GM12865 (cell line): ENCODE measurements at places on chromosomes 6 and 20.

DNA sequence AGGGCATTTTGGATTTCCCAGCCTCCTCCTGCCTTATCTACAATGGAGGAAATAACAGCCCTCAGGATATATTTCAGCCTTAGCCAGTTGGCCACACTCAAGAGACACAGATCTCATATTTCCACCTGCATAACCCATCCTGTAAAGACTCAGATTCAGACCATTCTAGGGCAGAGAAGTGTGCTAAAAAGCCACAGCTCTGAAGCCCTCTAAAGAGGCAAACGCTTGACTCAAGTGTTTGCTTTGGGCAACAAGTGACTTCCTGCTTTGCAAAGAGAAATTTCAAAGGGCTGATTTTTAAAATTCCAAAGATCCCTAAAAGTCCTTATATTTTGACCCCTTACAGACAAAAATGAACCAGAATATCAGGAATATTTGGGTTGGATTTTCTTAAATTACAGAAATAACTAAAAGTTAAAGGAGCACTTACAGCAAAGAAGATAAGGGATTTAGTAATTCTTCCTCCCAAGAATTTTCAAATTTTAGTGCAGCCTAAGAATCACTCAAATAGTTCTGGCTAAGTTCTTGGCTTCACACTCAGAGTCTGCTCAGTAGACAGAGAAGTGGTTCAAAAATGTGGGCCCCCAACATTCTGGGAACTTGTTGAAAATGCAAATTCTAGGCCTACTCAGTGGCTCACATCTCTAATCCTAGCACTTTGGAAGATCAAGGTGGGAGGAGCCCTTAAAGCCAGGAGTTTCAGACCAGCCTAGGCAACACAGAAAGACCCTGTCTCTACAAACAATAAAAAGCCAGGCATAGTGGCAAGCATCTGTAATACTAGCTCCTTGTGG, 18.9 kb upstream of the ADGRF5 start:
- DNase-seq: no peak

GRCh38 chr6:23477586-23477985, 648.4 kb upstream of the NRSN1 start:
- DNase-seq: no peak

GRCh38 chr6:127191716-127192115, 73.2 kb downstream of the RSPO3 start:
- no peak for DNase-seq

- DNase-seq: no peak
Measured at GRCh38 chr6:152879681-152880080, 103.2 kb downstream of the FBXO5 start.

GRCh38 chr6:149897015-149897697, 757 bp downstream of the RAET1E start:
- no peak for DNase-seq

GRCh38 chr6:18096423-18096822, 26.1 kb downstream of the NHLRC1 start:
- DNase-seq: peak; percentile 9

DNA sequence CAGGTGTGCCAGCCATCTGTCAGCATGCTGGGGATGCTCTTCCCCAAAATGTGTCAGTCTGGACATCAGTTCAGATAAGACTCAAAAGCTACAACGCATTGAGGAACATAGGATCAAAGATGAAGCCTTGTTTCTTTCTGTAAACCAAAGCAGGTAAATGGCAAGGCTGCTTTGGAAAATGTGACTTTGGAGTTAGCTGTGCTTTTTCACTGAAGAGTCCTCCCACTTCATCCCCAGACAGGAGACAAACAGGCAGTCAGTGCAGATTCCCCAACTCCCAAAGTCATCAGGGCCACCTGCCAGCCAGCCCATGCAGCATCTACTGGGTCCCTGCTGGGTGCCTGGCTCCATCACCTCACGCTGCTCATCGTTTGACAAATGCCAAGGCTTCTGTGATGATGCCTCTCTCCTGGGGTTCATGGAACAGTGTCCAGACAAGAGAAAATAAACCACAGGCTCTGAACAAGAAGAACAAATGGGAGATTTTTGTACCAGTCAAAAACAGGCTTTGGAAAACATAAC, 205.0 kb upstream of the BTBD3 start:
- DNase-seq: no peak

- no peak for DNase-seq
Measured at GRCh38 chr6:92122746-92123145, 1296.6 kb downstream of the EPHA7 start.

- peak; percentile 97 for DNase-seq
Measured at GRCh38 chr6:25992413-25993340, 30.1 kb downstream of the TRIM38 start.

- no peak for DNase-seq
Measured at GRCh38 chr6:38095054-38095453, 275.5 kb downstream of the ZFAND3 start.

DNA sequence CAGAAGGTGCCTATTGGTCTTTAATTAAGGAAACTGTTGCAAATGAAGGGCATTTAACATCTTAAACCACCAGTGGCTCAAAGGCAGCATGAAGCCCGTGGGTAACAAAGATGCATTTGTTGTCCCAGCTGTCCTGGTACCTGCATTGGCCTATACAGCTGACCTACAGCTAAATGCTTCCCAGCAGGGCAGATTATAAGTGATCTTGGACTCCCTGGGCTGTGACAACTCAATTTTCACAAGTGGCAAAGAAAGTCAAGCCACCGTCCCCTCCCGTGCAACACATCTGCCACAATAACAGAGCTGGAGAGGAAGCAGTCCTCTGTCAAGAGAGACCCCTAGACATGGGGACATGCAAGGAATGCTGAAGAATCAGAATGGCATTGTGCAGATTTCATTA, 31.5 kb upstream of the EDN3 start:
- no peak for DNase-seq

GRCh38 chr6:54879188-54879985, 32.8 kb downstream of the FAM83B start:
- DNase-seq: no peak

GRCh38 chr6:39543095-39543494, 182.1 kb downstream of the KIF6 start:
- no peak for DNase-seq

DNA sequence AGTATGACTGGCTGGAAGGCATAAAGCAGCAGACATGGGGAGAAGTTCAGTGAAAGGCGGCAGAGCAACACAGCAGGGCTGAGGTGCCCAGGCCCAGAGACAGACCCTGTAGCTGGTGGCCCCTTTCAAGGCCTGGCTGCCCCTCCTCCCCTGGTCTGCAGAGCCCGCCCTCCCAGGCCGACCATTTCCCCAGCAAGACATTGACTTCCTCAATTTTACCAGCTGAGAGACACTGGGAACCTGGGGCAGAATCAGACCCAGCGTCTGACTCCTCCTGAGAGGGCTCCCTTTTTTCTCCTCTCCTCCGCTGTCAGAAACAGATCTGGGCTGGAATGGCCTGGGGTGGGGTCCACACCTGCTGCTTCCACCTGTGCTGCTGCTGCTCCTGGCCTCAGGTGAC, at the start of gene TREML4:
Gene TREML4, plus strand, starts transcription at position 254 of the 400 bp plus-strand sequence. Its CDS starts 79 bp downstream, at position 333.
- DNase-seq: no peak

- DNase-seq: no peak
Measured at GRCh38 chr6:44514085-44514484, 126.6 kb downstream of the CDC5L start.

- no peak for DNase-seq
Measured at GRCh38 chr6:53866226-53866625, 71.4 kb downstream of the LRRC1 start.
